T47D (cell line): ENCODE measurements at places on chromosomes 1 and 21.
A peak's percentile ranks its signal among the peaks of the same experiment; 100 is the strongest.

DNA sequence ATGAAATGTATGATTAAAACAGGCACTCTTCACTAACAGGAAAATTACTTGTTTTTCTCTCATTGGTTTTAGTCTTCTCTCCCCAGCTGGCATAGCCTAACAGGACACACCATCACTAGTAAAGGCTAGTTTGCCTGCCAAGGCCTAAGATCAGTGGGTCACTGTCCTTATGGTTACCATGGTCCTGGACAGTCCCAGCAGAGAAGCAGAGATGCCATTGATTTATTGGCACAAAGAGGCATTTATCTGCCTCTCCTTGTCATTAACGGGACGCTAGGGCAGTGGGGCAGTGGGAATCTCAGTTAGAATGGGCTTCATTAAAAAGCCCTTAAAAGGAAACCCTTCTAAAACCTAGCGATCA is 13.9 kb downstream of the CD247 start:
- no peak for DNase-seq

GRCh38 chr1:55049914-55050278 is 10.5 kb downstream of the PCSK9 start:
- no peak for DNase-seq

GRCh38 chr1:76147917-76148316 is 73.4 kb downstream of the ST6GALNAC3 start:
- no peak for DNase-seq

DNA sequence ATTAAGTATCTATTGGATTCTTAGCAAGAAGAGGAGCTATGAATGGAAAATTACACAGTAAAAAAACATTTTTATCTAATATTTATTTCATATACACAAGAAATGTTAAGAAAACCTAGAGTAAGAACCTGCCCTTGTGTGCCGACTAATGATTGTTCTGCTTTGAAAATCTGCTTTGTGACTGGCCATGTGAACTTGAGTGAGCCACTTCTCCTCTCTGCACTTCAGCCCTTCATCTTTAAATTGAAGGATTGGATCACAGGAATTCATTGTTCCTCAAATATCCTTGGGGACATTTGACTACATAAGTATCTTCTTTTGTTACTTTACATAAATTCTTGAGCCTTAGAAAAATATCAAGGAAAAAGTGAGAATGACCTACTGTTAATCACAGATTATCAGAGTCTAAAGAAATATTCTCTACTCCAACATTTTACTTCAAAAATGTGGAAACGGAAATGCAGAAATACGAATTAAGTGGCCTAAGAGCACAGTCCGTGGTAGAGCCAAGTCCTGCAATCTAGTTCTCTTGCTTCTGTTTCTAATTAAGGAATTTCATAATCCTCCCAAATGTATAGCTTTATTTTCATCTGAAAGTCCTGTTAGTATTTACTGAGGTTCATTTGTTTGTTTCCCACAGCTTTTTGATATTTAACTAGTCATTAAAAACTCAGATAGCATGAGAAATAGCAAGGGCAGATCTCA is 46.3 kb upstream of the SAMSN1 start:
- DNase-seq = no peak

GRCh38 chr1:82240571-82240970 is 439.8 kb downstream of the ADGRL2 start:
- no peak for DNase-seq

DNA sequence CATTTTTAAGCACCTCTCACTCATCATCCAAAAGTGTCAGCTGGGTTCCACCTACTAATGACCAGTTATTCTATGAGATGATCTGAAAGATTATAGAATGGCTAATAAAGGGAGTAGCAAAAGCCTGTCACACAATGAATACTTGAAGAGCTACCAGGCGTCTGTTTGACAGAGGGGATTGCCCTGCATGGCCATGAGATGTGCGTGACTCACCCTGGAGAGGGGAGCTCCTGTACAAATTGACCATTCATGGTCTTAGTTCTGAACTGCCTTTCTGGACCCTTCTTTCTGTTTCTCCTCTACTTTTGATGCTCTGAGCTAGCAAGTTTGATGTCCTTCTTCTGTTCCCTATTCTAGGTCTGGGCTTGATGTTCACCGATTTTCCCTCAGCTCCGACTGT is 85.2 kb upstream of the ABCD3 start:
- DNase-seq = no peak

DNA sequence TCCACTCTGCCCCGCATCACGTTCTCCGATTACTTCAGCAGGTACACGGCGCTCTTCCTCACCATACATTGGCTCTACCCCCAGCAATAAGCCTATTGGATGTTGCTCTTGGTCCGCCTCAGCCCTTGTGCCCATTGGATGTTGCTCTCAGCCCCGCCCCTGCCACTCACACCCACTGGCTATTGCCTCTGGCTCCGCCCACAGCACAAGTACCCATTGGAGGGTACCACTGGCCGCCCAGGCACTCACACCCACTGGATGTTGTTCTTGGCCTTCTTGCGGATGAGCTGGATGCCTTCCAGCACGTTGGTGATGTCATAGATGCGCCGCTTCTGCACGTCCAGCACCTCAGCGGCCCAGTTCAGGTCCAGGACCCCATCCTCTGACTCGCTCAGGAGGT is 9.4 kb downstream of the E2F2 start:
- DNase-seq = no peak

DNA sequence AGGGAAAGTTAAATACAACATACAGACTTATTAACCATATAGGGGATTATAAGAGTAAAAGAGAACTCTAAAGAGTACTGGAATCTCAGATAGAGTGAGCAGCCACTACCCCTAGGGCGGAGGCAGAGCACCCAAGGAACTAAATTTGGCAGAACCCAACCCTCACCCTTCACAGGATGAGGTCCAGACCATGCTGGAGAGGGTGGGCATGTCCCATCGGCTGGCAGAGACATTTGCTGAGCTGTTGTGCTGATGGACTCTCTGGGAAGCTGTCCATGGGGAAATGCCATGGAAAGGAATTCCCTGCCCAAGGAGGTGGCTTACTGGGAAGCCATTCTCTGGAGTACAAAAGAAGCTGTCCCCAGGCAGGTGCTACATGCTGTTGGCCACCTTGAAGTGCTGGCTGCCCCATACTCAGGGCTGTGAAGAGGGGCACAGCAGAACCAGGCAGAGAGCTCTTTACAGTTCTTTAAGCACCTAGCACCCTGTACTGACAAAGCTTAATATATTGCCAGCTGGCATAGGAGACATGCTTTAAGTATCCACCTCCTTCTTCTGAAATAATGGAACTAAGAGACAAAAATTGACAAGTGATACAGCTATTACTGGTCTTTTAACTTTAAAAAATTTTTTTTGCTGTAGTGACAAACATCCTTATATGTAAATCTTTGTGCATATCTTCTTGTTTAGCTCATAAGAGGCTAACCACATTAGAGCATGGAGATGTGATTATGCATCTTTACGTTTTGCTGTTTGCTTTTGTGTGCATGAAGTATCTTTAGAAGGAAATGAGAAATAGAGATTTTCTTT is 29.6 kb downstream of the TSNAX start:
- DNase-seq = no peak

GRCh38 chr1:116879478-116880133 is 30.1 kb upstream of the PTGFRN start:
- DNase-seq = no peak

GRCh38 chr1:155083865-155084721 is 5.5 kb downstream of the EFNA3 start:
- DNase-seq = peak; percentile 95

DNA sequence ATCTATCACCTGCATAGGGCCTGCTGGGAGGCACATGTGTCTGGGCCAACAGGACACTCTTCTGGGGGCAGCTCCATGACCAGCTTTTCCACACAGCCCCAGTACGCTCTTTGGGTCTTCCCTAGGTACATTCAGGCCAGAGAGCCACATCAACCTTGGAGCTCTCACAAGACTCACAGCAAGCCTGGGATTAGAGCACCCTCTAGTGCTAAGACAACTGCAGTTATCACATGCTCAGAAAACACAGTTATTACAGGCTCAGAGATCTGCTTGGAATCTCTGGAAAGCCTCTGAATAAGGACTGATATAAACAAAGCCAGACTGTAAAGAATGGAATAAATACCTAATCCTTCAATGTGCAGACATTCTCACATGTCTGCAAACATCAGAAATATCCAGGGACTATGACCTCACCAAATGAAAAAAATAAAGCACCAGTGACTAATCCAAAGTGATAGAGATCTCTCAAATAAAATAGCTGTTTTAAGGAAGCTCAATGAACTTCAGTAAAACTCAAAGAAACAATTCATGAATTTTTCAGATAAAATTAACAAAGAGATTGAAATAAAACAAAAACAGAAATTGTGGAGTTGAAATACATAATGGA is 563.9 kb upstream of the NR5A2 start:
- DNase-seq = peak; percentile 13

DNA sequence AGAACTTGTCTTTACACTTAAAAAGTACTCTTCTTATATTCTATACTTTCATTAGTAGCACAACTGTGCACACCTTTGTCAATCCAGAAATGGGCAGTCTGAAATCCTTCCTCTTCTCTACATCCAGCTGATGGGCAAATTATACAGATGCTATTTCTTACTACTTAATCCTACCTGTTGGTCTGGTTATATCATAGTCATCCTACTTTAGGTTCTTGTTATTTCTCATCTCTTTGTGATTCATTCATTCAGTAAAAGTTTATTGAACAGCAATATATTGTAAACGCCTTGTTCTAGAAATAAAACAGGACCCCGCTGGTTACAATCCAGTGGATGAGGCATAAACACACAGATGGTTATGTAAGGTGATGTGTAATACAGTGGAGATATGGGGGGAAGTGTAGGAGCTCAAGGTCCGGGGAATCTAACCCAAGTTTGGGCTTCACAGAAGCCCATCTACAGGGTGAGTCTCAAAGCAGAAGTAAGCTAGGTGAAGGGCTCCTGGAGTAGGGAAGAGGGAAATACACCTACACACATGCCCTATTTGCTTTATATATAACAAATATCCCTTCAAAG is 11.8 kb upstream of the FUBP1 start:
- DNase-seq = no peak

GRCh38 chr1:16165548-16165947 is 9.7 kb upstream of the EPHA2 start:
- DNase-seq = no peak

DNA sequence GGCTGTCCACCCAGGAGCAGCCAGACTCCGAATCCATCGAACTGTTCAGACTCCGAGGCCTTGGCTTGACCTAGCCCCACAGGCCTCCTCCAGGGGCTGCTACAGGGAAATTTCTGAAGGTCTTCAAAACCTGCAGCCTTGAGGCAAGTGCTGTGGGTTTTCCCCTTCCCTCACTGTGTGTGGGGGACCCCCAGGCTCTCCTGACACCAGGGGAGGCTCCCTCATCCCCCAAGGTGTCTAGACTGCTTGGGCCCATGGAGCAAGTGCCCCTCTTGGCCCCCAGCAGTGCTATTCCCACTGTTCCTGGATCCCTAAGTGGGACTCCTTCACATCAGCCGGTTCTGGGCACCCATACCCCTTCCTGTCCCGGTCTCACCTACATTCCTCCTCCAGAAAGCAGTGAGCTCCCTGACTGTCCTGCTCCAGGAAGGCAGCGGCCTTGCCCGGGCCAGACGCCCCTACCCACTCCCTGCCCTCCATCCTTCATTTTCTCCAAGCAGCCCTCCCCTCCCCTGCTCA is 814 bp downstream of the PAQR7 start:
- no peak for DNase-seq

DNA sequence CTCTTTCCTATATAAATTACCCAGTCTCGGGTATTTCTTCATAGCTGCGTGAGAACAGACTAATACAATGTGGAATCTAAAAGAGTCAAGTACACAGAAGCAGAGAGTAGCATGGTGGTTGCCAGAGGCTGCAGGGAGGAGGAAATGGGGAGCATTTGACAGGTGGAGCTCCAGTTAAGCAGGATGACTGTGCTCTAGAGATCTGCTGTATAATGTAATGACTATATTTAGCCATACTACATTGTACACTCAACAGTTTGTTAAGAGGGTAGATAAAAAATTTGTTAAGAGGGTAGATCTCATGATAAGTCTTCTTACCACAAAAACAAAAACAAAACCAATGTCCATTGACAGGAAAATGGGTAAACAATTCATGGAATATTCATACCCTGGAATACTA is 82.1 kb downstream of the MT1HL1 start:
- no peak for DNase-seq

DNA sequence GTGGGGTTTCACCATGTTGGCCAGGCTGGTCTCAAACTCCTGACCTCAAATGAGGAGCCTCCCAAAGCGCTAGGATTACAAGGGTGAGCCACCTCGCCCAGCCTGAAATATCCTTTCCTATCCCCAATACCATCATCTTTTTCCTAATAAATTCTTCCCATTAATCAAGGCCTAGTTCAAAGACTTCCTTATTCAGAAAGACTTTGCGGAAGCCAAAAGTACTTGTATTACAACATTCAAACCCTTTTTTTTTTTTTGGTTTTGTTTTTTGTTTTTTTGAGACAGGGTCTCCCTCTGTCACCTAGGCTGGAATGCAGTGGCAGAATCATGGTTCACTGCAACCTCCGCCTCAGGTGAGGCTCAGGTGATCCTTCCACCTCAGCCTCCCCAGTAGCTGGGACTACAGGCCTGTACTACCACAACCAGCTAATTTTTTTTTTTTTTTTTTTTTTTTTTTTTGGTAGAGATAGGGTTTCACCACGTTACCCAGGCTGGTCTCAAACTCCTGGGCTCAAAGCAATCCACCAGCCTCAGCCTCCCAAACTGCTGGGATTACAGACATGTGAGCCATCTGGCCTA is 7.6 kb downstream of the SLC19A2 start:
- DNase-seq = no peak

- DNase-seq = peak; percentile 64
These were observed 143.3 kb upstream of the ZNF644 start for GRCh38 chr1:91165033-91165654.

- DNase-seq = no peak
These were observed 1.5 kb downstream of the TTC34 start for GRCh38 chr1:2799811-2800663.

DNA sequence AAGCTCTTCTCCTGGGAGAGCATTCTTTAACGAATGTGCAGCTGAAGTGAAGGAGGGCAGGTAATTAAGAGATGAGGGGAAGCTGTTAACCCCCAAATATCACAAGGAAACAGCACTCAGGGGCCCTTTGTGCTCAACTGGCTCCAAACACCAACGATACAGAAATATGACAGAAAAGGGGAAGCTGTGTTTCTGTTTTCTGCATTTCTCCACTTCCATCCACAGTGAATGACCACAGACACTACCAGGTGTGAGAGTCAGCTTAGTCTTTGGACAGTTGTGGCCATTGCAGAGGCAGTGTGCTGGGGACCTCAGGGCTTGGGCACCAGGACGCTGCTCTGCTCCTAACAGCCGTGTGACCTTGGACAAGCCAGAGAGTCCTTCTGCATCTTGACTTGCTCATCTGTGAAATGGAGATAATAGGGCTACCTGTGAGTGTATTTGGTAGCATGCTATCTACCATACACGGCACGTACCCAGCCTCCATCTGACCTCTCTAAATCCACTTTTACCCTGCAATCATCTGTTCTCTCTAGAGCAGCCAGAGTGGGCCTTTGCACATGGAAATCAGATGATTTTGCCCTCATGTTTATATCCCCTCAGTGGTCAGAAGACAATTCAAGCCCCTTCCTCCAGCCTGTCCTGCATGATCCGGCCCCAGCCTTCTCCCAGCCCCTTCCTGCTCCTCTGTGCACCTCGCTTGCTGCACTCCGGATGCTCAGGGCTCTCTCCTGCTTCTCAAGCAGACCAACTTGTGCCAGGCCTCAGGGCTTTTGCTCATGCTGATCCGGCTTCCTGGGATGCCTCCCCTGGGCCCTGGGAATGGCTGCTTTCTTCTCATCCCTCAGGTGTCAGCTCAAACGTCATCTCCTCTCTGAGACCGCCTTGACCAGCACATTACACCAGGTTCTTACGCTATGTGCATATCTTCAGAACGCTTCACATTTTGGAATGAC is 4.7 kb upstream of the TINAGL1 start:
- no peak for DNase-seq
